ENCODE measurements at places on chromosomes 1 and 21. TPM values are rescaled to one million over a fixed set of nuclear protein-coding genes. Genes with fewer than 3 reads are reported as not detected.

Gene TNFRSF14
- total RNA-seq, result 14.5 TPM

Gene HCN3
- 0.35 TPM for total RNA-seq

Gene CELA3A
- not detected for total RNA-seq

Gene CLIC6
- 5.1 TPM for total RNA-seq

Gene CR2
- not detected for total RNA-seq

Gene OR10Z1
- total RNA-seq, result not detected
